ENCODE measurements at places on chromosomes 2 and 18.
A peak's percentile ranks its signal among the peaks of the same experiment; 100 is the strongest.

- no peak for DNase-seq
Observed at GRCh38 chr18:31091350-31091749, 10.9 kb downstream of the DSC2 start.

GRCh38 chr2:98465456-98466226, 21.0 kb downstream of the INPP4A start:
- peak; percentile 78 for DNase-seq

GRCh38 chr2:230053753-230054478, 14.8 kb downstream of the SLC16A14 start:
- DNase-seq: peak; percentile 39

GRCh38 chr18:57767259-57768050, 35.7 kb downstream of the ATP8B1 start:
- DNase-seq: no peak

GRCh38 chr18:70044632-70045031, 97.0 kb upstream of the CD226 start:
- no peak for DNase-seq

DNA sequence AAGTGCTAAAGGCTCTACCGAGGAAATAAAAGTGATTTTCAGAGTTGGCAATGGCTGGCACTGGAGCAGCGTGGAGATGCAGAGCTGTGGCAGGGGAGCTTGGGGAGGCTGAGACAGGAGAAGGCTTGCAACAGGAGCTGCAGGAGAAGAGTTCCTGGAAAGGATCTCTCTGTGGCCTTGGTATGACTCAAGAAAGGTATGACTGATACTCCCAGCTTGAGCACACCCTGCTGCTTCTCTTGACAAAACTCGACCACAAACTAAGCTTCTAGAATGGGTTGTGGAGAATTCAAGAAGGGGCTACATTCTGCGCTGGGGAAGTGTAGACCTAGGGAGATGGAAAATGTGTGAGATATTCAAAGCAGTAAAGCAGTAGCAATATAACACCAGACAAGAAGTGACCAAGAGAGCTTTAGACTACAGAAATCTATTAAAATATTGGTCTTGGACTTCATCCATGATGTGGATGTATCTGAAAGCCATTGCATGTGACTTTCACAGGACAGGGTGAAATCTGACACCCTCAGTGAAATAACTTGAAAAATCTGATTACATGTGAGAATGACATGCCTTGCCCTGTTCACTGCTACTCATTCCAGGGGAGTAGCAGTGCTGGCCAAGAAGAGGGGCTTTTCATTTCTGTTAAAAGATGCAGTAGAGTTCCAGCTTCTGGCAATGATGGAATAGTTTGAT, 41.5 kb downstream of the SUCLG1 start:
- no peak for DNase-seq

- DNase-seq: no peak
Observed at GRCh38 chr2:172639256-172639655, 83.4 kb downstream of the PDK1 start.

DNA sequence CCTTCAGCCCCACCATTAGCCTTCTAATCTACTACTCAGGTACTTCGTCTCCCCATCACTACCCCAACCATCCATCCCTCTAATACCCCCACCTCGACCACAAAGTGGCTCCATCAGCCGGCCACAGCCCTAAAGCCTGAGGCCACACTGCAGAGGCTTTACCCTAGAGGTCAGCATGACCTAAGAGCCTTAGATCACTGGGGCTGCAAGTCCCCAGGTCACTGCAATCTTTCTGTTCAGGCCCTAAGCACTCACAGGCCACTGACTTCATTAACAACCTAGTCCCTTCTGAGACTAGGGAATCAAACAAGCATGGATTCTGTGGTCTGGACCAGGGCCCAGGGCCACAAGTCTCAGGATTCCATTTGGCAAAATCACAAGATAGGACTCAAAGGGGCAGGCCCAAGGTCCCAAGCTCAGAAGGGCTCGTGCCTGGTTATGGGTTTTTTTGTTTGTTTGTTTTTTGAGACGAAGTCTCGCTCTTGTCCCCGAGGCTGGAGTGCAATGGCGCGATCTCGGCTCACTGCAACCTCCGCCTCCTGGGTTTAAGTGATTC, 37.0 kb upstream of the PKDCC start:
- no peak for DNase-seq

DNA sequence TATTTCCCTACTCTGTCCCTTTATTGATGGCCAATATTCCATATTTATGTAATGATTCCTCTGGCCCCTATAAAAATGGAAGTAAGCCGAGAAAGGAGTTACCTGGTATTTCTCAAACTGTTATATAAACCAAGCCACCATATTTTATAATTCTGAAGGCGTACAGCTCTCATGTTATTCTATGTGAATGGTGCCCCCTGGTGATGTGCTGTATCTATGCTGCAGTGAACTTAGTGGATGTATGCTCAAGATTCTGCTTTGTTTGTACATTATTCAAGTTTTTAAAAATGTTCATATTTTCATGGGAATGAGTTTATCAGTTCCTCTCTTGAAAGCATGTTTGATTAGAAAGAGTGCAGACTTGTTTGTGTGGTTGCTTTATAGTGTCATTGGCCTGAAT, 194.5 kb upstream of the LRRTM1 start:
- DNase-seq: peak; percentile 4

- DNase-seq: peak; percentile 57
Observed at GRCh38 chr2:236546561-236547002, 23.0 kb upstream of the ACKR3 start.

DNA sequence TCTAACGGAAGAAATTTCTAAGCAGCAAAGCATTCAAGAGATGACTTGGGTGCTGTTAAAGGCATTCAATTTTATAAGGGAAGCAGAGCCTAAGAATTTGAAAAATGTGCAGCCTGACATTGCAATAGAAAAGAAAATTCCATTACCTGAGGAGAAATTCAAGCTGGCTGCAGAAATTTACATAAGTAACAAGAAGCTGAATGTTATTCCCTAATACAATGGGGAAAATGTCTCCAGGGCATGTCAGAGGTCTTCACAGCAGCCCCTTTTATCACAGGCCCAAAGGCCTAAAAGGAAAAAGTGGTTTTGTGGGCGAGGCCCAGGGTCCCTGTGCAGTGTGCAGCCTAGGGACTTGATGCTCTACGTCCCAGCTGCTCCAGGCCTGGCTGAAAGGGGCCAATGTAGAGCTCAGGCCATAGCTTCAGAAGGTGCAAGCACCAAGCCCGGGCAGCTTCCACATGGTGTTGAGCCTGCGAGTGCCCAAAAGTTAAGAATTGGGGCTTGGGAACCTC, 306.7 kb downstream of the RDH14 start:
- DNase-seq: no peak

DNA sequence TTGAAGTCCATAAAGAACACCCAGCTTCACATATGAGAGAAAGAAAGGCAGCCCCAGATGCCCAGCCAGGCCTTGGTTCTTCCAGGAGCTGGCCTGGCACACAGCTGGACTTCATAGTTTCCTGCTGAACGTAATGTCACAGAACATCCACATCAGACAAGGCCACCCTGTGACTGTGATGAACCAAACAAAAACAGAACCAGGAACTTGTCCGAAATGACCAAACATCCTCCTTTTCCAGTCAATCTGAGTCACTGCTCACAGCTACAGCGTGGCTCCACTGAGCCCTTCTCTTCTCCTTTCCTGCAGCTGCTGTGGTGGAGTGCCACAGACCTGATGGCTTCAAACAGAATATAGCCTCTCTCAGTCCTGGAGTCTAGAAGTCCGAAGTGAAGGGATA, 45.4 kb upstream of the PAPOLG start:
- no peak for DNase-seq

DNA sequence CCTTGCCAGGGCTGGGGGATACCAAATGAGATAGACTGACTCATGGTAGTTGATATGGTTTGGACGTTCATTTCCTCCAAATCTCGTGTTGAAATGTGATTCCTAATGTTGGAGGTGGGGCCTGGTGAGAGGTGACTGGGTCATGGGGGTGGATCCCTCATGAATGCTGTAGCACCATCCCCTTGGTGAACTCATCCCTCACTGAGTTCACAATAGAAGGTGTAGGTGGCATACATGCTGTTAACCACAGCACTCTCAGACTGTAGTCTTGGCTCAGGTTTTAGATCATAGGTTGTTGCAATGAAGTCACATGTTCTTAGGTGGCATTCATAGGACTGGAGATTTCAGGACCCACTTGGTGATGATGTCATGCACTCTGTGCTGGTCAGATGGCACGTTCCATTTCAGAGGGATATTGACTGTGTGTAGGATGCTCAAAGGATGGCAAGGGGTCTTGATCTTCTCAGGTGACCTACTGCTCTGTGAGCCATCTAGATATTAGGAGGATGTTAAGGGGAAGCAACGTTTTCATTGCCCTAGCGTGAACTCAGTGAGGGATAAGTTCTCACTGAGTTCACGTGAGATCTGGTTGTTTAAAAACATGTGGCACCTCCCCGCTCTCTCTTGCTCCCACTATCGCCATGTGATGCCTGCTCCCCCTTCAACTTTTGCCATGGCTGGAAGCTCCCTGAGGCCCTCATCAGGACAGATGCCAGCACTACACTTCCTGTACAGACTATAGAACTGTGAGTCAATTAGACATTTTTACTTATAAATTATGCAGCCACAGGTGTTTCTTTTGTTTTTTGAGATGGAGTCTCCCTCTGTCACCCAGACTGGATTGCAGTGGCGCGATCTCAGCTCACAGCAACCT, 73.8 kb upstream of the ACAA2 start:
- peak; percentile 13 for DNase-seq

GRCh38 chr2:222410534-222410933, 13.8 kb upstream of the SGPP2 start:
- no peak for DNase-seq

DNA sequence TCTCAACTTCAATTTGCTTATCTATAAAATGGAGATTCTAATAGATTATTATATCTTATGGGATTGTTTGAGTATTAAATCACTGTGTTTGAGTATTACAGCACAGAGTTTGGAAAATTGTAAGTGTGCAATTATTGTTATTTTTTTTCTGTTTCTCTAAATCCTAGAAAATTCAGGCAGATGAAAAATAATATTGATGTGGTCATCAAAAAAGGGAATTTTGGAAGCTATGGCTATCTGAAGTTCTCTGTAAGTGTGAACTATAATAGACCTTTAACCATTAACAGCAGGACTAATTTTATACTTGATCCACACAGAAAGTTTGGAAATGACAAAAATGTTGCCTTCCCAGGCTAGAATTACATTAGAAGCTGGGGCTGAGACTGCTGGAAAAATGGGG, 393.2 kb downstream of the SUCLG1 start:
- no peak for DNase-seq

Measured in activated CD4-positive, alpha-beta T cell treated with anti-CD3 and anti-CD28 coated beads for 36 hours (primary cell).